ENCODE measurements at places on chromosomes 16 and 17.

GRCh38 chr17:10286324-10286723 lies 86.5 kb downstream of the MYH13 start:
- DNase-seq: no peak

DNA sequence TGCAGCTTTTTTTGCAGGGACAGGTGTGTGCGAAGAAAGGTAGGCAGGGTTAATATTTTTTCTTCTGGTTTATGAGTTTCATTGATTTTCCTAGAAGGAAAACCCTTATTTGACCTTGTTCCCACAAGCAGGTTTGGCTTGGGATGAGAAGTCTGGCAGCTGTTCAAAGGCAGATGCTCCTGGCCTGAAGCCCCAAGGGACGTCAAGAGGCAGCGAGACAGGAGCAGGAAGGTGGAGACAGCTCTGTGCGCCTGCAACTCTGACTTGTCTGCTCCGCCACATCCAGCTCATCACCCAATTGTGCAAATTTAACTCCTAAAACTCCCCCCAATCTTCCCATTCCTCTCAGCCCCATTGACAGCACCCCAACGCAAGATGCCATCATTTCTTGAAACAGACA lies 136.8 kb upstream of the XYLT1 start:
- DNase-seq: peak; percentile 1

DNA sequence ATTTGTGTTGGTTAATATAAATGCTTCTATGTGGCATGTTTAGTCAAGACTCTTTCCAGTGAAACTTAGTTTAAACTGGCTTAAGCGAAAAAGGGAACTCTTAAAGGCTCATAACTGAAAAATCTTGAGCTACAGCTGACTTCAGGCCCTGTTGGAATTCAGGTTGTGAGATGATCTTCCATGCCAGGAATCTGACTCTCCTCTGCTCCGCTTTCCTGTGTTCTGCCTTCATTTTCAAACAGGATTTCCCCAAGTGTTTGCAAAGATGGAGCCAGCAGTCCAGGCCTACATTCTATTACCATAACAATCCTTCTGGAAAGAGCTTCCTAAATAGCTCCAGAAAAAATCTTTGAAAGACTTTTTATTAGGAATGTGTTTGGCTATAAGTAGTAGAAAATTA lies 134.9 kb downstream of the NLK start:
- DNase-seq: no peak

- DNase-seq: no peak
Measured at GRCh38 chr17:50093246-50093645, 1.9 kb upstream of the PDK2 start.

GRCh38 chr17:17844500-17844899 lies 7.7 kb upstream of the SREBF1 start:
- no peak for DNase-seq

DNA sequence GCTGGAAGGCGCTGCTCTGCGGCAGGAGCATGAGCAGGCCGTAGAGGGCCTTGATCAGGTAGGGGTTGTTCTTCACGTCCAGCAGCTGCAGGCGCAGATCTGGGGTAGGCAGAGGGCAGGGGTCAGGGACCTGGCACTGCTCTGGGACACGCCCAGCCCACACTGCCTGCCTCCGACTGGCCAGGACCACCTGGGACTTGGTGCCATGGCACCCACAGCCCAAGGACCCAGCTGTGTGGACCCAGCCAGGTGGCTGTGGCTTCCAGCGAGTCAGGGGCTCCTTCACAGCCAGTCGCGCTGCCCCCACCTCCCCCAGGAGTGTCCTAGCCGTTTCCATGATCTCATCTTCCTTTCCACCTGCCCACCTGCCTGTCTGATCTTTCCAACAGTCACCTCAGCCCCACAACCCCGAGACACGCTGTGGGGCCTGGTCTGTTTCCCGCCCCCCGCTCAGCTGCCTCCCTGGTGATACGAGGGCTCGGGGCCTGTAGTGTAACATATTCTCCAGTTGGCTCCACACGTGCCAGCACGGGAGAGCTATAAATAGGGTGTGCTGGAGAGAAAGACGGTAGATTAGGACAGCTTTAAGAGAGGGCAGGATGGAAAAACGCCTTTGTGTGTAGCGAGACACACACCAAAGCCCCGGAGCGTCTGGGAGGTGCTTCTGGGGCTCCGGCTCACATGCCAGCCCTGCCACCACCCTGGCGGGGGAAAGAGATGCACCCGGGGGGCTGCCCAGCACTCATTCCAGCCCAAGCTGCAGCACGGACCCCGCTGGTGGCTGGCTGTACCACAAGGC lies 7.2 kb upstream of the MTSS2 start:
- no peak for DNase-seq

Measured in pons (tissue), 1 donor.